ENCODE measurements at places on chromosomes 1 and 21.

DNA sequence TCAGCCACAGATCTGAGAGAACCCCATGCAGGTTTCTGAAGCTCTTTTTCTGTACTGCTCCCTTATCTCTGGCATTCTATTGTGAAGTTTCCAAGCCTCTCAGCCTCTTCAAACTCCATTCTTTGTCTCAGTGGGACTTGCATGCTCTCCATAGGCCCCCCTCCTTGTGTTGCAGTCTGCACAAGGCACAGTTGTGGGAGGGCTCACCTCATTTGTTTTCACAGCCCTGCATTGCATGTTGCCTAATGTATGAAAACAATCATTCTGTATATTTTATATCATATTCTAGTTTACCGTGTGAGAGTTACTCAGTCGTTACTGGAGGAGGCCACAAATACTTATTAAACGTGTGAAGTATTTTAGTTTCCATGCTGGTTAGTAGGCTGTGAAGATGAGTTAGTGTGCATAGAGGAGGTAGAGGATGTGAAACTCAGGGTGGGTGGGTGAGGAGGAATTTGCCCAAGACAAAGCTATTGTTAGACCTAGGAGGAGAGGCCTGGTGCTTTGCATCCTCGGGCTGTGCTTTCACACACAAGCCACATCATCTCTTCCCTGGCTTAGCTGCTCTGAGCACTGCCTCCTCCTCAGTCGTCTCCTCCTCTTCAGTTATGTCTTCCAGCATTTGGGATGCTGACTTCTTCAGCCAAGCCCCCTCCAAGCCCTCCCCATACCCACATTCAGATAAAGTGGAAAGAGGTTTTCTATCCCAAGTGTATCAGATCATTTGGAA, 7.8 kb upstream of the CHI3L2 start:
- peak; percentile 54 for DNase-seq

DNA sequence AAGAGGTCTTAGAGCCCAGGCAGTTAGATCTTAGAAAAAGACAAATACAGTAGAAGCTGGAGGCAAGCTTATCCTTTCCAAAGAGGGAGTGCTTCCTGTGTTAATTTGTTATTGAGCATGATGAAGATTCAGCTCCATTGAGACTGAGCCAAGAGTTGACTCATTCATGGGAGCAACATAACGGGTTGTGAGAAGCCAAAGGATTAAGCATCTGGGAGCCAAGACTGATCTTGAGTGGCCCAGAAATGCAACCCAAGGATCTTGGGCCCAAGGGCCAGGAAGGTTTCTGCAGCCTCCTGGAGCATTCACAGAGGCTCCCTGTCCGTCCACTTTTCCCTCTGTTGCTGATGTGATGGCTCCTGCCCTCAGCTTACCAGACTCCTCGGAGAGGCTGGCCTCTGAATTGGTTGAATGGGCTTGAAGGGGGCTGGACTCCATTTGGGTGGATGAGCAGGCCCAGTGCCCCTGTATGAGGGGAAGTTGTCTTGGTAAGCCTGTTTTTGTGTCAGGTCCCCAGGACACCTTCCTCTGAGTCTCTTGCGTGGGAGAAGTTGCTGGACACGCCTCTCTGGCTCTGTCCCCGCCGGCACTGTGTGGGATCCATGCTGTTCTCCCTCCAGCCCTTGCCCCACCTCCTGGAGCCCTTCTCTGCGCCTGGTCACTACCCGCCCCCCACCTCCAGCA, 42.4 kb downstream of the PDE9A start:
- DNase-seq, result no peak

DNA sequence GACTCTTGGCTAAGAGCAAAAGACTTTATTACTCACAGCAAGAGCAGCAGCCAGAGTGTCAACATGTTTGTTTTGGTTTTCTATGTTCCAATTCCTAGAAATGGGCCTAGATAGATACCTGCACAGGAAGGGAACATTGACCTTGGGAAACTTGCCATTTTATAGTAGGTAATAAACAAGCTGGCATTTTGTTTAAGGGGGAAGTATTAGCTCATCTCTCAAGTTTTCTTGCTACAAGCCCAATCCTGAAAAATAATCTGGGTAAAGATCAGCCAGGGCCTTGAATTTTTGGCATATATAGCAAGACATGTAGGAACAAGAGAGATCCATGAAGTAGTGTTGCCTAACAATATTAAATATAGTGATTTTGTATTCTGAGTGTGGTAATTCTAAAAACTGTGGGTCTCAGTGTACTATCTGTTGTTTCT, 51.4 kb upstream of the RGL1 start:
- no peak for DNase-seq

GRCh38 chr1:148160048-148160342, 7.9 kb upstream of the NBPF11 start:
- peak; percentile 3 for DNase-seq

DNA sequence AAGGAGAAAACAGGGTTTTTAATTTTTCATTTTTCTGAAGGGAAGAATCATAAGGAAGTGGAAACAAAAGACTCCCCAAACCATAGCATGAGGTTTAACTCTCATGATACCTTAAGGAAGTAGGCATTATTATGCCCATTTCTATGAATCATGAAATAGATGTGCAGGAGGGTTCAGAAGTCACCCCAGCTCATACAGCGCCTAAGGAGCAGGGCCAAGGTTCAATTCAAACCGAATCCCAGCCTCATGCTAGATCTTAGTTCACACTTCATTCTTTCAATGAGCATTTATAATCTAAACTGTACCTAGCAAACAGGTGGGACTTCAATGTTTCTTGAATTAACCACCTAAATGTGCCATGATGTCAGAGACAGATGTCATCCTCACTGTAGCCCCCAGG, 111.9 kb upstream of the SLC25A33 start:
- no peak for DNase-seq

- DNase-seq, result no peak
Observed at GRCh38 chr1:83741348-83741747, 257.6 kb downstream of the TTLL7 start.

GRCh38 chr1:33310702-33311101, 10.2 kb downstream of the A3GALT2 start:
- DNase-seq, result no peak

DNA sequence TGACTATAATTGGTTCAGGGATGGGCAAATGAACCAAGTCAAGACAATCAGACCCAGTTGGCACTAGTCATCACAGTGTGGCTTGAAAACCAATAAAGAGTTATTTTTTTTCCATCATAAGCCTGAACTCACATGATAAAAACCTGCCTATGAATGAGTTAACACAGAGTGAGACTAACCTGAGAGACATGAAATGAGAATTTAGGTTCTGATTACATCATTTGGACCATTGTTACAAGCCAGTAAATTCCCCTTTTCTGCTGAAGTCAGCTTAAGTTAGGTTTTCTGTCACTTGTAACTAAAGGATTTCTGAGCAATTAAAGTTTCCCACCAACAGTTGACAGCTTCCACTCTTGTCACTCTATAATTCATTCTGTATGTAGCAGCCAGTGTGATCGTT, 9.6 kb upstream of the RSBN1 start:
- no peak for DNase-seq

- no peak for DNase-seq
Observed at GRCh38 chr1:39800471-39800835, 11.8 kb upstream of the BMP8B start.

GRCh38 chr1:185880779-185881333, 146.7 kb downstream of the HMCN1 start:
- DNase-seq, result no peak

- no peak for DNase-seq
Observed at GRCh38 chr1:212189352-212189738, 95.9 kb upstream of the PPP2R5A start.

DNA sequence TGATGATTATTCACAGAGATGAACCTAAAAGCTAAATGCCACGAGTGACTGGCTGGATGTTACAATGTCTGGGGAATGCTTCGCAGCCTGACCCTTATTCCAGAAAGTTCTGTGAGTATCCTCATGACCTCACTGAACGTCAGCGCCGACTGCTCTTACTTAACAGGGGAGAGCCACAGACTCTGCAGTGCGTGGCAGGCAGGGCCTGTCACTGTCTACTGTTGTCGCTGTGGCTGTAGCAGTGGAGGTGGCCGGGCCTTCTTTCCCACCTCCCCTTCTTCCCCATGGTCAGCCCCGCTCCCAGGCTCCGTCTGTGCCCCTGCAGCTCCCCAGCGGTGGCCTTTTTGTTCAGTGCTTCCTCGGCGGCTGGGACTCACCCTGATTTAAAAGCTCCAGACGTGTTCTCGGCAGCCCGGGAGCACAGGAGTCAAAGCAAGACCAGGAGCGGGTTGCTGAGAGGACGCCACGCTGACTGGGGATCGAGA, 52.2 kb upstream of the TARBP1 start:
- DNase-seq, result no peak

- DNase-seq, result no peak
Observed at GRCh38 chr1:153251988-153252387, 7.5 kb upstream of the LORICRIN start.

GRCh38 chr21:18549214-18549905, 145.8 kb upstream of the TMPRSS15 start:
- no peak for DNase-seq

GRCh38 chr1:221778535-221779142, 36.8 kb upstream of the DUSP10 start:
- DNase-seq, result peak; percentile 29

- no peak for DNase-seq
Observed at GRCh38 chr21:45651921-45652320, 8.4 kb downstream of the PCBP3 start.
